Activated naive CD4-positive, alpha-beta T cell (primary cell): ENCODE measurements at places on chromosomes 16 and 17.

DNA sequence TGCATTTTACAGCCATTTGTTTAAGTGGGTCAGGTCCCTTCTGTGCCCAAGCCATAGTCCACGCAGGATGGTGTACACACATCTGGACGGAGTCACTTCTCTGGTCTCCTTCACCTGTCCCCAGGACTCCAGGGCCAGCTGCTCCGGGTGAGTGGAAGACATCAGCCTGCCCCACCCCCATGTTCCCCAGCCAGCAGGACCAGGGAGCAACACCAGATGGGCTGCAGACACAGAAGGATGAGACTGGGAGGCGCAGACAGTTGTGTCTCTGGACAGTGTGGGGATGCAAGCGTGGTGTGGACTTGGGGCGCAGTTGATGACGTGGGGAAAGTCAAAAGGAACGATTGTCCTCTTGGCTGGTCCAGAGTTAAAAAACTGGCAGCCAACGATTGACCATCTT is 24.6 kb upstream of the WFDC1 start:
- no peak for DNase-seq

- no peak for DNase-seq
Measured at GRCh38 chr17:77657839-77658238, 300.7 kb upstream of the TNRC6C start.

DNA sequence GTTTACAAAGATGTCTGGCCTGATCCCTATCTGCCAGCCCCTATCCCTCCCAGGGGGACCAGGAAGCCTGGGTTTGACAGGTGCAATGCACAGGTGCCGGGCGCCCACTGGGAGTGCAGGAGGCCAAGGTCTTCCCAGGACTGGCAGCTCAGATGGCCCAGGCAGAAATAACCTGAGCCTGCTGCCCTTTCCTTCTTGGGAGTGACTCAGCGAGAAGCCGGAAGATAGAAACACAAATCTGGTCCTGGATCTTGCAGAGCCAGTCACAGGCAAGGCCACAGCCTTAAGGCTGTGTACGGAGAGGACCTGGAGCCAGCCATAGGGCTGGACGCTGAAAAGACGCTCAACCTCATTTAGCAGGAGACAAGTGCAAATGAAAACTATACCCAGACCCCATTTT is 27.7 kb downstream of the GPR142 start:
- DNase-seq, result no peak

- DNase-seq, result no peak
Measured at GRCh38 chr16:35011-35677, 18.3 kb downstream of the POLR3K start.

DNA sequence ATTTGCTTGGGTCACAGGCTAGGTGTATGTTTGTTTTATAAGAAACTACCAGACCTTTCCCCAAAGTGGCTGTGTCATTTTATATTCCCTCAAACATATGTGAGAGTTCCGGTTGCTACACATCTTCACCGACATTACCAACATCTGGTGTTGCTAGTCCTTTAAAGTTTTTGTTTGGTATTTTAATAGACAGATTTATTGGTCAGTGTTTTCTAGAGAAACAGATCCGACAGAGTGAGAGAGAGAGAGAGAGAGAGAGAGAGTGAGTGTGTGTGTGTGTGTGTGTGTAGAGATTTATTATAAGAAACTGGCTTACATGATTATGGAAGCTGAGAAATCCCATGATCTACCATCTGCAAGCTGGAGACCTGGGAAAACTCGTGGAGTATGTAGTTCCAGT is 31.0 kb downstream of the LDHD start:
- no peak for DNase-seq

GRCh38 chr16:66695471-66695934 is 1.0 kb downstream of the CMTM4 start:
- no peak for DNase-seq

DNA sequence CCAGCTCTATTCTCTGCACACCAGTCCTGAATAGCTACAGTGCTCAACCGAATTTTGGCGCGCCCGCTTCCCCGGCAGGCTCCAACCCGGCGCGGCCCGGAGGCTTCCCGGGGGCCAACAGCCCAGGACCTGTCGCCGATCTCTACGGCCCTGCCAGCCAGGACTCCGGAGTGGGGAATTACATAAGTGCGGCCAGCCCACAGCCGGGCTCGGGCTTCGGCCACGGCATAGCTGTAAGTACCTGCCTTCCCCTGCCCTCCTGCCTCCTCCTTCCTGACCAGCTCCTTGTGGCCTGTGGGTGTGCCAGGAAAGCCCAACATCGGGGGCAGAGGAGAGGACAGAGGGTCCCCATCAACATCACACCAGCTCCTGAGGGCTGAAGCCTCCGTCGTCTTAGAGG is 70.2 kb downstream of the CCDC182 start:
- DNase-seq, result no peak

- DNase-seq, result no peak
Measured at GRCh38 chr16:84479716-84480450, 24.6 kb downstream of the MEAK7 start.

GRCh38 chr16:86681031-86681756 is 102.8 kb downstream of the FOXL1 start:
- DNase-seq, result no peak

DNA sequence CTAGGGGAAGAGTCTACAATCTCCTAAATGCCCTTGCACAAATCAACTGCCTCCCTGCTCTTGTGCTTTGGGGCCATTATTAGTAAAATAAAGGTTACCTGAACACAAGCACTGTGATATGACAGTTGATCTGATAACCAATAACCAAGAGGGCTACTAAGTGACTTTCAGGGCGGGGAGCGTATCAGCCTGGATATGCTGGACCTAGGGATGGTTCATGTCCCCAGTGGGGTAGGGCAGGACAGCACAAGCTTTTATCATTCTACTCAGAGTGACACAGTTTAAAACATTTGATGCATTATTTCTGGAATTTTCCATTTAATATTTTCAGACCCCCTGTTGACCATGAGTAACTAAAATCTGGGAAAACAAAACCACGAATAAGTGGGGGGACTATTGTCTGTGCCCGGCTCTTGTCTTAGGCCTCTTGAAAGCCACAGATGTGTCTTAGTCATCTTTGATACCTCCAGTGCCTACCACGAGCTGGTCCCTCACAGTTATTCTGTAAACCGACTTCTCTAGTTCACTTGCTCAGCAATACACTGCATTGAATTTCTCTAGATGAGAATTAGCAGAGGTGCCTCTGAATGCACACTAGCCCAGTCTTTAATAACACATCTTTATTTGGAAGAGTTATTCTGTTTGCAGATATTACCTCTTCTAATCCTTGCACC is 94.6 kb upstream of the DHX40 start:
- no peak for DNase-seq

DNA sequence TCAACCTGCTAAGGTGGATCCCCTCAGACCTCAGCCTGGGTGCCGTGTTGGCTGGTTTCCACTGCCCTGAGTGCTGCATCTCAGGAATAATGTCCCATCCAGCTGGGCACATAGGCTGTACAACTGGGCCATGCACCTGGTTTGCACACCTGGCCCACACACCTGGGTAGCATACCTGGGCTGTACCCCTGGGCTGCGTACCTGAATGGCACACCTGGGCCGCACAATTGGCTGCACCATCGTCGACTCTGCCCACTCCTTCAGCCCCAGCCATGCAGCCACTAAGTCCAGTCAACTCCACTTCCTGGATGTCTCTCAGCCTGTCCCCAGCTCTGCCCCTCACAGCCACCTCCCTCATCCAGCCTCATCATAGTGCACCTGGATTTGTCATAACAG is 7.9 kb downstream of the SLC5A10 start:
- no peak for DNase-seq

GRCh38 chr17:3213001-3213400 is 5.5 kb downstream of the OR1A1 start:
- no peak for DNase-seq

DNA sequence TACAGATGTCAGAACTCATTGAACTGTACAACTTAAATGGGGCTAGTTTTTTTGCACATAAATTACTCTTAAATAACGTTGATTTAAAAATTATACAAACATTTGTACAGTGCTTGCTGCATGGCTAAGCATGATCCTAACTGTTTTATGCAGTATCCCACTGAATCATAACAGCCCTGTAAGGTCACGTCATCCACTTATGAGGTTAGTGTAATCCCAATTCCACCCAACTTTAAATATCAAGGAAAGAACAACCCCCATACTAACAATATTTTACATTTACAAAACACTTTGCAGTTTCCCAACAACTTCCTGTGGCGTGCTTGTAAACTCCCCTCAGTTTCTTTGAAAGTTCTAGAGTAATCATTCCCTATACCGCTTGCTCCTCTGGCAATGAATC is 190.1 kb upstream of the SALL1 start:
- no peak for DNase-seq

GRCh38 chr16:52367821-52368220 is 179.1 kb downstream of the TOX3 start:
- DNase-seq, result no peak

- DNase-seq, result no peak
Measured at GRCh38 chr16:22355487-22355908, 18.9 kb downstream of the CDR2 start.

GRCh38 chr17:8742819-8743218 is 1.8 kb downstream of the CCDC42 start:
- DNase-seq, result no peak

DNA sequence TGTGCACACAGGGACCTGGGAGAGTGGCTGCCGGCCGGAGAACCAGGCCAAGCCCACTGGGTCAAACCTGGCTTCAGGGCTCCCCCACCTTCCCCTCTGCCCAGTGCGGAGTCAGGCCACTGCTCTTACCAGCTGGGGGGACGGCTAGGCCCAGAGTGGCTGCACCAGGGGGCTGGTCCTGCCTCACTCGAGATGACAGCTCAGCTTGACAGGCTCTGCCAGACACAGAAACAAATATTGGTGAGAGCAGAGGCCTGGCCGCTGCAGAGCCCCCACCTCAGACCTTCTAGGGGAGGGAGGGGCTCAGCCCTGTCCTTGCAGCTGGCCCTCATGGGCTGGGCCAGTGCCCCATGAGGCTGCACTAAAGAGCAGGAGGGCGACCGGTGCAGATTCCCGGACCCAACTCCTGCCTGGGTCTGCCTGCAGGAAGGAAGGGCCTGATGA is 4.5 kb downstream of the NUDT16L1 start:
- no peak for DNase-seq

GRCh38 chr17:63534078-63534570 is 11.0 kb downstream of the KCNH6 start:
- no peak for DNase-seq

GRCh38 chr16:19177111-19177739 is 9.2 kb downstream of the SYT17 start:
- DNase-seq, result no peak

DNA sequence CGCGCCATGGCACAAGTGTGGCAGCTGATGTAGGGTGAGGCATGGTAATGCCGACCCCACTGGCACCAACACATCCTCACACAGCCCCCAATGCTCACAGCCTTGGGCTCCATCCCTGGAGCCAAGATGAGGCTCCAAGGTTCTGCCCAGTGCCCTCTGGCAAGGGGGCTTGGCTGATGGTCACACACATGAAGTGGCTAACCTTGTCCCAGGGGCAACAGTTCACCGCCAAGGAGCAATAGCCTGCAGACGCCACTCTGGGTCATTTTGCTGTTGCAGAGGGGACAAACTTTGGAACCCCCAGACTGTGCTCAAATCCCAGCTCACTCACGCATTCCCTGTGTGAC is 26.8 kb downstream of the TNFRSF13B start:
- no peak for DNase-seq

GRCh38 chr16:2981177-2981898 is 1.1 kb upstream of the PKMYT1 start:
- DNase-seq, result no peak

- DNase-seq, result no peak
Measured at GRCh38 chr16:50169555-50170096, 16.5 kb downstream of the TENT4B start.

GRCh38 chr16:86330906-86331305 is 179.4 kb upstream of the FOXF1 start:
- no peak for DNase-seq

- no peak for DNase-seq
Measured at GRCh38 chr16:82454152-82454551, 172.6 kb upstream of the CDH13 start.

GRCh38 chr16:80852261-80852872 is 48.0 kb upstream of the CDYL2 start:
- no peak for DNase-seq

- DNase-seq, result no peak
Measured at GRCh38 chr16:89366561-89367537, 123.5 kb downstream of the ANKRD11 start.

- no peak for DNase-seq
Measured at GRCh38 chr17:72361892-72362291, 241.1 kb downstream of the SOX9 start.

DNA sequence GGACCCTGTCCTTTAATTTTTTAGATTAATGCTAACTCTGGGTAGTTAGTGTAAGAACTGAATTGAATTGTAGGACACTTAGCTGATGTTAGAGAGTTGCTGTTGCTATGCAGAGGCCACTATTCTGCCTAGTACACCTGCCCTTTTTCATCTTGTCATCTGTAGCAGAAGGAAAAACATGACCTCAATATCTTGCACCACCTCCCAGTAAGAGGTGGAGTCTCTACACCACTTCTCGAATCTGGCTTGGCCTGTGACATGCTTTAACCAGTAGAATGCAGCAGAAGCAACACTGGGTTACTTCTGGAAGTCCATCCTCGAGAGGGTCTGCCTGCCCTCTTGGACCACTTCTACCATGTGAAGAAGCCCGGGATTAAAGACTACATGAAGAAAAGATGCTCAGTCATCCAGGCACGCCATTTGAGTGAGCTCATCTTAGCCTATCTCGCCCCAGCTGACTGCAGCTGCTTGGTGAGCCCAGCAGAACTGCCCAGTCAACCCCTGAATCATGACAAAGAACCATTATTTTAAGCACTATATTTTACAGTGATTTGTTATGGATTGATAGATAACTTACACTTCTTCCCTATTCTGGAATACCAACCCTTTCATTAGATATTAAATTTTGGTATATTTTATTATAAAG is 153.5 kb downstream of the MYO1D start:
- no peak for DNase-seq

- no peak for DNase-seq
Measured at GRCh38 chr16:76800196-76800595, 390.8 kb upstream of the MON1B start.

- no peak for DNase-seq
Measured at GRCh38 chr16:85601730-85602401, 11.3 kb upstream of the GSE1 start.

- DNase-seq, result no peak
Measured at GRCh38 chr17:17757391-17757791, 76.1 kb downstream of the RAI1 start.

DNA sequence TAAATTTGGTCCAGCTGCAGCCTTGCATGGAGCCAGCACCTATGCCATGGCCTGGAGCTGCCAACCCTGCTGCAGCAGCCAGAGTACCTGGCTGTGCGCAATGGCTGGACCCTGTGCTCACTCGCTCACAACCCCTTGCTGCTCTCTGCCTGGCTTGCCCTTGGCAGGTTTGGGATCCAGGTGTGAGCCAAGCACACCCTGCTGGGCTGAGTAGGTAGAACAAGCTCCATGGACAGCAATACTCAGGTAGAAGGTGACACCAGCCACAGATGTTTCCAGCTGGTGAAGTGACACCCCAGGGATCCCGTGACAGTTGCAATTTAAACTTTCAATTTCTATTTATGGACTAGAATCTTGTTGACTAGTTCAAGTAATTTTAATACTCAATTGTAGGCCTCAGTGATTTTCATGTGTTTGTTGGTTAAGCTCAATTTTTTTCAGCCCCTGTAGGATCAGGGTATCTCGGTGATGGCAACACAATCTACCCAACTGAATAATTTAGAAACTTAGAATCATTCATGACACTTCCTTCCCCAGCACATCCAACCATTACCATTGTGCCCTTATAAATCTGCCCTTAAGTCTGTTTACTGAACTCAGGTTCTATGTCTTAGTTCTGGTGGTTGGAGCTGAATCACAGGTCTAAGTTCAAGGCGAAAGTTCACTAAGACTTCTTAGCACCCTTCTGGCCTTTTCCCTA is 480.0 kb downstream of the PMP22 start:
- no peak for DNase-seq
